Esophagus mucosa (tissue), 1 donor: ENCODE measurements at places on chromosomes 6 and 20. TPM values are rescaled to one million over a fixed set of nuclear protein-coding genes. Genes with fewer than 3 reads are reported as not detected.

Gene SLC32A1
- not detected for total RNA-seq

Gene CCHCR1
- 11.1 TPM for total RNA-seq

Gene TRIM10
- not detected for total RNA-seq

Gene NRSN1
- not detected for total RNA-seq

Gene PTCRA
- not detected for total RNA-seq

Gene GJA1
- 116 TPM for total RNA-seq

Gene GTF3C6
- total RNA-seq = 71.8 TPM

Gene SDC4
- 99.1 TPM for total RNA-seq

Gene SLC17A1
- not detected for total RNA-seq

Gene NMBR
- total RNA-seq = not detected

Gene NUP153
- total RNA-seq = 30.2 TPM

Gene DCDC2
- total RNA-seq = not detected

Gene SLC2A10
- 2.1 TPM for total RNA-seq

Gene GPLD1
- 1.4 TPM for total RNA-seq

Gene BTN1A1
- not detected for total RNA-seq

Gene LIN28B
- total RNA-seq = not detected

Gene BCAS1
- total RNA-seq = 1.8 TPM

Gene GRIK2
- 0.44 TPM for total RNA-seq

Gene DACT2
- 0.44 TPM for total RNA-seq

Gene LAMP5
- total RNA-seq = not detected

Gene CCN2
- 1.8 TPM for total RNA-seq

Gene GPX5
- not detected for total RNA-seq

Gene MRPS18B
- 48.2 TPM for total RNA-seq
